HEK293T (cell line): ENCODE measurements at places on chromosomes 2 and 18.

DNA sequence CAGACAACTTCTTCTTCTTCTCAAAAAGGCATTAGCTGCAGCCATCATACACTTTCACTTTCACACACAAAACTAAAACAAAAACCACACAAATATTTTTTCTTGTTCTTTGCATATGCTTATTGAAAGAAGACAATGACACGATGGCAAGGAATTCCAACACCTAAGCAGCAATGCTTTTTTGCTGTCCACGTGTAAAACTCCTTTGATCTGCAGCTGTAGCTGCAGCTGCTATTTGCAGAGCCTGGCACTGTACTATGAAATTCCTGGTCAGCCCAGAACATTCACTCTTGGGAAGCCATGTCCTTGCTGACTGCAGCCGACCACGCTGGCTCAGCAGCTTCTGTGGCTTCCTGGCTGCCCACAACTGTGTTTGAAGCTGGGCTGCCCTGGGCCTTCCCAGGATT is 316.2 kb downstream of the CDH2 start:
- DNase-seq, result no peak

GRCh38 chr2:208248601-208249000 is 6.3 kb downstream of the IDH1 start:
- DNase-seq, result no peak

GRCh38 chr2:241505781-241506201 is 2.6 kb downstream of the STK25 start:
- no peak for DNase-seq

DNA sequence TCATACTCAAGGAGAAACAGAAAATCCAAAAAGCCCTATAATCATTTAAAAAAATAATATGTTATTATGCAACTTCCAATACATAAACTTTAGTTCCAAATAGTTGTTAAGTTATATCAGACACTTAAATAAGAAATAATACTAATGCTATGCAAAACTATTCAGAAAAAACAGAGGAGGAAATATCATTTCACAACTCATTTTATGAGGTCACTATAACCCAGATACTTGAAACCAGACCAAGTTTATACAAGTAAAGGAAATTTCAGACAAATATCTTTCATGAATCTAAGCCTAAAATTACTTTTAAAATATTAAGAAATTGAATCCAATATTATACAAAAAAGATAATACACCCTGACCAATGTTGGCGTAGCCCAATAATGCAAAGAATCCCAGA is 260.8 kb downstream of the CD226 start:
- no peak for DNase-seq

DNA sequence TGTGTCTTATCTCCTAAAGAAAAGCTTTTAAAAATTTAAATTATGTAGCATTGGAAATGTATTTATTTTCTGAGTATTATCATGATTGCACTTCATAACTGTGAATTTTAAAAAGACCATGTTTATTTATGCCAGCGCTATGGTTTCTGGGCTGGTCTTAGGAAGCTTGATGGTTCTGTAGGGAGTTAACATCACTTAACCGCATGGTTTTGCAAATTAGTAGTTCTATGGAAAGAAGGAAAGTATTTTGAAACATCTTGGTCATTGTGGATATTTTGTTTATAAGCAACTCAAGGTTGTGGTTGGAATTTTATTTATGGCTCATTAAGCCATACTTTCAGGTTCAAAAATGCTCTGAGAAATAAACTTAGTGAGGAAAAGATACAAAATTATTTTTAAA is 549.4 kb downstream of the STK39 start:
- no peak for DNase-seq

DNA sequence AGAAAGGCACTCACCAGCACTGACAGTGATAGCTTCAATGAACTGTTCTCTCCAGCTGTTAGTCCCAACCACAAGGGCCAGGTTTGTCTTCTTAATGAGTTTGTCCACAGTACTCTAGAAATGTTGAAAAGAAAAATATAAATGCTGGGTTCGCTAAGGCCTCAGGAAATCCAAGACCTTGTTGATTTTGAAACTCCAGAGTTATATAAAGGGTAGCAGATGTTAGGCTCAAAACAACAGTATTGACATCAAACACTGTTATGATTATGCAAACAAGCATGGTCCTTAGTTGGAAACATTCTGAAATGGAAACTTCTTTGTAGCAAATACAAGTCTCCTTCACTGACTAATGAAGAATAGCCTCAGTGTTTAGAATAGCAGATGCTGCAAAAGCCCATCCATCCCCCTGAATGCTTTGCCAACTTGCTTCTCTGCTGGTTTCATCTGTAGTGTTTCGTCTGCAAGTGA is 291.1 kb downstream of the SLC8A1 start:
- no peak for DNase-seq

- no peak for DNase-seq
Measured at GRCh38 chr2:30949435-30949834, 142.2 kb upstream of the CAPN13 start.

DNA sequence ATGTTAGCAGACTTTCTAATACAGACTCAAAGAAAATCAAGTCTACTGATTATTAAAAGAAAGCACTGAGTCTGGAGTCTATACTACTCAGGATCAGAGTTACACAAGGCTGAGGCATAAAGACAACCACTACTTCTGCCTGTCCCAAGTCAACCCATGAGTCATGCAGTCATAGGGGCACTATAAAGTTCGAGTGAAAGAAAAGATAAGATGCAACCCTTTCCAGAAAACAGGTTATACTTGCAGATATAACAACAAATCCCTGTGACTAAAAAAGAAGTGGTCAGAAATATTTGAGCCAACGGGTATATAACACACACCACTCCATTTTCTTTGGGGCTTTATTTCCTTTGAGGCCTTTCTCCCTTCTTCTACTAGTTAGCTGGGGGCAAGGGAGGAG is 18.6 kb upstream of the SCRN3 start:
- DNase-seq, result no peak

- DNase-seq, result no peak
Measured at GRCh38 chr18:44709307-44710126, 28.8 kb downstream of the SETBP1 start.

DNA sequence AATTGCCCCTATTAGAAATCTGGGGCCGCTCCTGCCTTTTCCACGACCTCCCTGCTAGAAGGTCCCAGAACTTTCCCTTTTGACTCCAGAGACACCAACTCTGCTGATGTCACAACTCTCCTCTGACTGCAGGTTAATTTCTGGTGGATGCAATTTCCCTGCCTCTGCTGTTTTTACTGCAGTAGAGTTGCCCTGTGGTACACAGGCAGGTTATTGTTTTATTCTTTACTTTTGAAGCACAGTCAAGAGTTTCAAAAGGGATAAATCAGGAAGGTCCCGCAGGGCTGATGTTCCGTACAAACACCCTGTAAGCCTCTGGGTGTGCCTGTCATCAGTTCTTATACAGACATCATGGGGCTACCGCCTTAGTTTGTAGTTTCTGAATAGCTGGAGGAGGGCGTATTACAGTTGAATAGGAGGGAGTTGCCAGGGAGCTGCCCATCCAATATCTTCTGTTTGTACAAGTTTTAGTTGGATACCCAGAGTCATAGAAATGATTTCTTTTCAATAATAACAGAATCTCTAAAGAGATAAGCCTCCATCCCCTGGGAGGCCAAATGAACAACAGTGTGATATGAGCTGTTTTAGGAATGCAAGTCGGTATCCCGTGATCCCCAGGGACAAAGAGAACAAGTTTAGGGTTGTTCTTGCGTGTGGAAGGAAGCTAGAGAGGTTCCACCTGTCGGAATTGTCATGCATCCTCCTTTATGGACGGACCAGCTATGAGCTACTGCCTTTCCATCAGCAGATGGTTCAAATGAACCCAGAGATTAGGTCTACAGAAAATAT is 108.4 kb upstream of the COPS8 start:
- no peak for DNase-seq

GRCh38 chr2:105747991-105748390 is 3.3 kb downstream of the NCK2 start:
- DNase-seq, result no peak

GRCh38 chr2:11014026-11014425 is 102.3 kb downstream of the KCNF1 start:
- DNase-seq, result no peak

DNA sequence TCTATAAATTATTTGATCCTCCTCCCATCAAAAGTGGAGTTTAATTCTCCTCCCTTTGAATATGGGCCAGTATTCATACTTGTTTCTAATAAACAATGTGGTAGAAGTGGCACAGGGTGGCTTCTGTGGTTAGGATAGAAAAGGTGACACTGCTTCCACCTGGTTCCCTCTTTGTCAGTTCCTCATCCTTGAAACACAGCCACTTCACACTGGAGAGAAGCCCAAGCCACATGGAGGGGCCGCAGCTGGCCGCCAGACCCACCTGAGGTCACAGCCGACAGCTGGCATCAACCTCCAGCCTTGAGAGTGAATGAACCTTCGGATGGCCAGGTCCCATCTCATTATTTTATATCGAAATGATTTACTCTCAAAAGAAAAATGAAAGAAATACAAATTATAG is 27.5 kb upstream of the SLC66A3 start:
- no peak for DNase-seq

- no peak for DNase-seq
Measured at GRCh38 chr2:68739595-68740399, 5.2 kb downstream of the ARHGAP25 start.

GRCh38 chr2:23425885-23426262 is 40.9 kb downstream of the KLHL29 start:
- DNase-seq, result no peak

GRCh38 chr2:158501301-158501700 is 44.5 kb downstream of the PKP4 start:
- DNase-seq, result no peak

GRCh38 chr2:188142636-188143295 is 148.9 kb upstream of the GULP1 start:
- no peak for DNase-seq

DNA sequence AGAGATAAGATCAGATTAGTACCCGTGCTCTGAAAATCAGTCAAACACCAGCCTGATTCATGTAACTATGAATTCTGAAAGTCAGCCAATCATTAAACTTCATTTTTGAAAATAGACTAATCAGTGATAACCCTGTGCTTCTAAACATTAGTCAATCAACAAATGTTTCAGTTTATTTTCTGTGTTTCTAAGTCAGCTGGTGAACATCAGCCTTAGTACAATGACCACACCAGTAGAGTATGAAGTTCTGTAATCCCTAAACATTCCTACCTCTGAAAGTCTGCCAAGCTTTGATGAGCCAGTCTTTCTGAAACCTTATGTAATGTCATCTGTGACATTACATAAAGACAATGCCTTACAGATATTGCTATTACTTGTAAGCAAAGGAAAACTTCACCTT is 807.4 kb upstream of the CRIM1 start:
- no peak for DNase-seq

DNA sequence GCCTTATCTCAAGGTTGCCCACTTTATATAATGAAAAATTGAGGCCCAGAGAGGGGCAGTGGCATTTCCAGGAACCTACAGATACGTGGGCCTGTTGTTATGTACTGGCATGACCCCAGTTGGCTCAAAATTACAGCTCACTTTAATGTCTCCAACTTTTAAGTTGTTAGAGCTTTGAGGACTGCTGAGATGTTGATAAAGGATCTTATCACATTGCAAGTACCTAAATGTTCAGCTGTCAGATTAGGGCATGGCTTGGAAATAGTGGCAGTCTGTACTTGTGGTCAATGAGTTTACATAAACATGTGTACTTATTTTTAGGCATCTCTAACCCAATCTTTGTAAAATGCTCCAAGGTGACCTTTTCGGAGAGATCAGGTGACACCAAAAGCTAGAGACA is 14.6 kb downstream of the SLC4A5 start:
- no peak for DNase-seq

GRCh38 chr18:70640336-70640887 is 351.6 kb downstream of the SOCS6 start:
- no peak for DNase-seq

GRCh38 chr2:217058791-217059755 is 199.2 kb upstream of the TNP1 start:
- DNase-seq, result no peak

GRCh38 chr2:70833246-70833645 is 2.4 kb downstream of the CD207 start:
- DNase-seq, result no peak

- no peak for DNase-seq
Measured at GRCh38 chr2:86044614-86045013, 61.1 kb downstream of the POLR1A start.

GRCh38 chr2:133526530-133527300 is 41.5 kb downstream of the NCKAP5 start:
- no peak for DNase-seq

GRCh38 chr2:171247741-171248662 is 87.3 kb upstream of the TLK1 start:
- DNase-seq, result no peak

DNA sequence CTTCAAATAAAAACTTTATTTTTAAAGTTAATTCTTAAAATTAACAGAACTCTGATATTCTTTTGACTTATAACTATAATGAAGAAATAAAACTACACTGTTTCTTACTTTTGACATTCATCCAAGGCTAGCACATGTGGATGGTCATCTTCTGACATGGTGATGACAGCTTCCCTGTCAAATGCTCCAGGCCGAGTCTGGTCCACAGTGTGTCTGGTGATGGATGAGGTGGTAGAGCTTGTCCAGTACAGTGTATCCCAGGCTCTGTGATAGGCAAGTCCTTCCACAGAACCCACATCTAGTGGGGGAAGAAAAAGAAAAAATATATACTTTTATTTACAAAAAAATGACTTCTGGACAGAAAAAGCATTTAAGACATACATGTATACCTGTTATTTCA is 1529.5 kb downstream of the LRP1B start:
- no peak for DNase-seq

GRCh38 chr2:10407841-10408648 is 40.1 kb downstream of the ODC1 start:
- DNase-seq, result no peak

GRCh38 chr2:30436859-30437435 is 10.1 kb upstream of the LCLAT1 start:
- no peak for DNase-seq

DNA sequence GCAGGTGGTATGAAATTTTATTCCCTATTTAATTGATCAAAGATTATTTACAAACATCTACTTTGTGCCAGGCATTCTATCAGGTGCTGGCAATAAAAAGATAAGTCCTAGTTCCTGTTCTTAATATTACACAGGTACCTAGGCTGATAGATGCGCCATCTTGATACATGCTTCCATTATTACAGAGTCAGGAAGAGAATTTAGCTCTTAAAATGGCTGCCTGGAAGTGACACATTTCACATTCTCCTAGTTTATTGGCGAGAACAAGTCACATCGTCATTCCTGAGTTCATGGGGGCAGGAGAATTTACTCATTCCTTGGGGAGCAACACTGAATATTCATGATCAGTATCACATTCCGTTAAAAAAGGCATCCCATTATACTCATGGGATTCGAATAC is 1.1 kb upstream of the DARS1 start:
- DNase-seq, result no peak

DNA sequence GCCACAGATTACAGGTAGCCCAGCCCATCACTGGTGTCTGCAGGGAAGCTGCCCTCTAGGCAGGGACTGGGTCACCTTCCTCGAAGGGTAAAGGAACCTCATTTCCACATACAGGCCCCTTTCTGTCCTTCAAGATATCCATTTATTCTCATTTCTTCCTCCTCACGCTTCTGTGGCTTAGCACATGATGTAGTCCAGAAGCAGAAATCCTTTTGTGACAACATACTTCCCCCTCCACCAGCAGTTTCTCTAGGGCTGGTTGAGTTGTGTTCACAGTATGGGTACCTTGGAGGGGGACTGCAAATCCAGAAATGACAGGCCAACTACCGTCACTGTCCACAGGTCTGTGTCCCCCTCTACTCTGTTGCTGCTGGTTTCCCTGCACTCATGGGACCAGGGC is 364.9 kb downstream of the ANAPC1 start:
- no peak for DNase-seq

GRCh38 chr2:150698016-150698661 is 210.7 kb upstream of the RND3 start:
- no peak for DNase-seq
